ENCODE measurements at places on chromosomes 12 and 14.

DNA sequence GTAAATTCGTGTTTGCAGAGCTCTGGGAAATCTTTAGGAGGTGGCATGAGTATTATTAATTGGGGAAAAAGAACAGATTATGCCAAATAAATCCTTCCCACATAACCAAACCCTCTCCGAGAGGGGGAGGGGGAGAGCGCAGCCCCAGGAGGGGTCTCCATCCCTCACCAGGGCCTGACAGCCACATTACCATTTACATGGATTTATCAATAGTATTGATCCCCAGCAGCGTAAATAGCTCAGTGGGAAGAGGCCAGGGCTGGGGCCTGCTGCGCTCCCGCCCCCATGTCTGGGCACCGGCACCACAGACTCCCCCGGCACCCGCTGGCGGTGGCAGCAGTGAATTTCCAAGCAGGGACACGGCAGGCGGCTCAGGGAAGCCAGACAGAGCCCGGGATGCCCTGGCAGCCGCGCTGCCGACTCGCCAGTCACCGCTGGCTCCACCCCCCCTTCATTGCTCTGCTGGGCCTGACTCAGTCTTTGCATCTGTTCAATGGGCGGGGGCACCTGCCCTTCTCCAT is 2.4 kb downstream of the NCOR2 start:
- no peak for DNase-seq

- no peak for DNase-seq
Measured at GRCh38 chr14:33851931-33852330, 98.9 kb downstream of the EGLN3 start.

DNA sequence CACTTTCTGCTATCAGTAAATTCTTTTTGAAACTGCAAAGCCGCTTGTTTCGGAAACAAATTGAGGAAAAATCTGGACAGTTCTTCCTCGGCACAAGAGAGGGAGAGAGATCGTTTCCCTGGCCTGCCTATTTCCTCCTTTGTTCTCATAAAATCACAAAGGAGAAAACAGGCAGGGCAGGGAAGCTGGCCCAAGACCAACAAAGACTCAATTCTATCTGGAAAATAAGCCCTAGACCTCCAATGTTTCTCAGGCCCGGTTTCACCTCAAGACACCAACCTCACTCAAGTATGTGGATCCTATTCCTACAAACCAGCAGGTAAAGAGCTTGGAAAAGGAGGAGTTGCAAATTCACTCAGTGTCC is 19.5 kb downstream of the DICER1 start:
- no peak for DNase-seq

DNA sequence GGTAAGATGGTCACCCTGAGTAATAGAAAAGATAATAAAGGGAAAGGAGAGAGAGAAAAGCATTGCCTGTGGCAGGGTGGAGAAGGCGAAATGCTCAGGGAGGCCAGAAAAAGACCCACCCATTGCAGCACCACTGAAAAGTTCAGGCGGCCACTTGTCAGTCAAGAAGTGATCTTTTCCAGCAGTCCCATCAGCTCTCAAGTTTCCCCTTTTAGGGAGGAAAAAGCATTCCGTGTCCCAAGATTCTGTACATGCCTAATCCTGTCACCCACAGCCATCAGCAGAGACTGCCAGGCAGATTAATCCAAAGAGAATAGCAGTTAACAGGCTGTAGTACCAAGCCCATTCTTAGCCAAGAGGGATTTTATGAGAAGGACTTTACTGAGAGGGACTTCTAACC is 11.9 kb downstream of the SLC38A1 start:
- DNase-seq, result no peak

DNA sequence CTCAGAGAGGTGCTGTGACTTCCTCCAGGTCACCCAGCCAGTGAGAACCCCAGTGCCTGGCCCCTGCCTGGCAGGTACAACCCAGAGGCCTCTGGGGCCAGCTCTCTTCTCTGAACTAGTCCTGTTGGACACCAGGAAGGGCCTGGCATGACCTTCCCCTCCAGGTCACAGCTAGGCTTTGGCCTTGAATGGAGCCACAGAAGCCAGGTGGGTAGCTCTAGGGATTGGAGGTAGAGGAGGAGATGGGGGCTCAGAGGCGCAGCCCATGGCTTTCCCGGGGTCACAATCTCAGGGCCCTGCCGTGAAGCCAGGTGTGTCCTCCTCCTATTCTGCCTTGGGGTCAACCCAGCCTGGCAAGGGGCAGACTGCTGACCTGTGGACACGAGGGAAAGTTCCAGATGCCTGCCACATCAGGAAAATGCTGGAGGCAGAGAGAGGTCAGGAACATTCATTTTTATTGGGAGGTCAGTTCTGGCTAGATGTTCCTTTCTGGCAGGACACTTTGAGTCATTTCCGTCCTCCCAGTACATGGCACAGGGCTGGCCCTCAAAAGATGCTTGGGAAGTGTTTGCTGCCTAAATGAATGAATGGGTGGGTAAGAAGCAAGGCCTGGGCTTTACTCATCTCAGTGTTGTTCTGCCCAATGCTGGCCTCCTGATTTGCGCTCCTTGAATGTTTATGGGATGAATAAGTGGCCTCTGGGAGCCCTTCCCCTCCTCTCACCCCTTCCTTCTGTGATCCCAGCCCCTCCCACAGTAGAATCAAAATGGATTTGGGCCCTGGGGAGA is 25.4 kb downstream of the FAM222A start:
- DNase-seq, result no peak

DNA sequence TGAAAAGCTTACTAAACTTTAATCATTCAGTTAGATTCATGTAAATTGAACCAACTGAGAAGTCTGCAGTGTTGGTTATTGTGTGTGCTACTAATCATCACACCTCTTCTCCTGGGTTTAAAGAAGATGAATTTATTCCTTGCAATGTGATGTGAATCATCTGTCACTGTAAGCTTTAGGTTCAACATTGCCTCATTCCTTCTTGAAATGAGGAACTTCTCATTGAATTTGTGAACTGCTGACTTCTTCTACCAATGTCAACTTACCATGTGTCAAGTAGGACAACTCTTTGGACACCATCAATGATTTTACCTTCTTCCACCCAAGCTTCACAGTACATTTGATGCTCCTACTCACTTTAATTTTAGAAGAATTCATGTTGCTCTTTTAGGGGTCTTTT is 17.4 kb upstream of the PRB2 start:
- no peak for DNase-seq

GRCh38 chr12:128920468-128920867 is 67.2 kb downstream of the GLT1D1 start:
- DNase-seq, result no peak

GRCh38 chr14:27056586-27056985 is 458.8 kb upstream of the NOVA1 start:
- DNase-seq, result no peak

DNA sequence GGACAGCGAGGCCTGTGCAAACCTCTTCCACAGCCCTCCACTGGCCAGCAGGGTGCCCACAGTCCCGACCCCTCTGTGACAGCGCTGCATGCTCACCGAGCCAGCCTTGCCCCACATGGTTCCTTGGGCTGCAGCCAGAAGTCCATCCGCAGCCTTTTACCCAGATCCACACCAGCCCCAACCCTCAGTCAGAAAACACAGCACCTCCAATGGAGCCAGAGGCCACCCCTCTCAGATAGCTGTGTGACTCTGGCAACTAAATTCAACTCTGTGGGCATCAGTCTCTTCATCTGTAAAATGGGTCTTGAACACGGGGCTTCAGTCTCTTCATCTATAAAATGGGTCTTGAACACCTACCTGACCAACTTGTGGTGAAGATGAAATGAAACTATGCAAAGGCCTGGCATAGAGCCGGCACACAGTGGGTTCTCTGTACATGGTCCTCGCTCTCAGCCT is 38.0 kb downstream of the NFKBIA start:
- DNase-seq, result no peak
